ENCODE measurements at places on chromosomes 7 and 10. TPM values are rescaled to one million over a fixed set of nuclear protein-coding genes. Genes with fewer than 3 reads are reported as not detected.

DNA sequence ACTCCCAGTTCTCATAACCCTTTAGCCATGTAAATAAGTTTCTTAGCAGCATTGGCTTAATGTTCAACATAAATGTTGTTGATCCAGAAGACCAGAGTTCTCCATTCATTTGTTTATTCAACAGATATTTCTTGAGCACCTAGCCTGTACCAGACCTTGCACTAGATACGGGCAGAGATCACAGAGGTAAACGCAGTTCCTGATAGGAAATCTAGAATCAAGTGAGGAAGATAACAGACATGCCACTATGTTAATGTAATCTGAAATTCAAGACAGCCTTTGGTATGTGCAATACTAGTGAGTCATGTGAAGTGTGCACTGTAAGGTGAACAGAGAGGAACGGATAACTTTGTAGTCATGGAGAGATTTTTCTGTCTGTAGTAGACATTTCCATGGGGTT is 3.0 kb downstream of the BUB3 start:
- peak overlapping the region; percentile 71 for H3K4me3 ChIP-seq
- H3K36me3 ChIP-seq = peaks cover 37% of the 10 kb centered on the region
- H3K27me3 ChIP-seq = no peaks in the 10 kb centered on the region
- no peak for DNase-seq
- peaks cover 78% of the 10 kb centered on the region for H3K4me1 ChIP-seq

Gene BET1
- 11.4 TPM for total RNA-seq

- no peak overlapping the region for H3K27ac ChIP-seq
- no peaks in the 10 kb centered on the region for H3K27me3 ChIP-seq
- no peak for DNase-seq
- no peaks in the 10 kb centered on the region for H3K36me3 ChIP-seq
These were observed 69.2 kb downstream of the PRTFDC1 start for GRCh38 chr10:24883176-24883575.

GRCh38 chr7:77802557-77803405 is 4.2 kb downstream of the PHTF2 start:
- peak overlapping the region; percentile 83 for H3K27ac ChIP-seq
- no peaks in the 10 kb centered on the region for H3K36me3 ChIP-seq
- DNase-seq = peak; percentile 80
- H3K27me3 ChIP-seq = no peaks in the 10 kb centered on the region

DNA sequence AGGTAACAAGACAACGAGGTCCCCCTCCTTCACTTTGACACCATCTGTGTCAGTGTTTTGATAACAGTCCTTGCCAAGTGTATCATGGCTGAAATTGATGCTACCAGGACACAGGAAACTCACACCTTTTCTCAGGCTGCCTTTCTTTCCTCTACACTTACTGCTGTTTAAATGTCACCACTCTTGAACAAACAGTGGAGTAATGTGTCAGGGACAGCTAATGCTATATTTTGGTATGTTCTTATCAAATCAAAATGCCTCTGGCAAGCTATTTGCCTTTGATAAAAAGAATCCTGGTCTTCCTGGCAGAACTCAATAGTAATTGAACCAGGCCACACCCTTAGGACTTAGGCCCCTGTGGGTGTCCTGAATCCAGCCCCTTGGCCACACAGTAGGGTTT is 692.9 kb downstream of the LRMDA start:
- H3K27ac ChIP-seq = no peak overlapping the region
- H3K36me3 ChIP-seq = no peaks in the 10 kb centered on the region
- no peaks in the 10 kb centered on the region for H3K4me1 ChIP-seq
- H3K27me3 ChIP-seq = no peaks in the 10 kb centered on the region
- no peak for DNase-seq

Gene SLC13A1
- total RNA-seq = not detected

Gene CNPY1
- total RNA-seq = not detected

DNA sequence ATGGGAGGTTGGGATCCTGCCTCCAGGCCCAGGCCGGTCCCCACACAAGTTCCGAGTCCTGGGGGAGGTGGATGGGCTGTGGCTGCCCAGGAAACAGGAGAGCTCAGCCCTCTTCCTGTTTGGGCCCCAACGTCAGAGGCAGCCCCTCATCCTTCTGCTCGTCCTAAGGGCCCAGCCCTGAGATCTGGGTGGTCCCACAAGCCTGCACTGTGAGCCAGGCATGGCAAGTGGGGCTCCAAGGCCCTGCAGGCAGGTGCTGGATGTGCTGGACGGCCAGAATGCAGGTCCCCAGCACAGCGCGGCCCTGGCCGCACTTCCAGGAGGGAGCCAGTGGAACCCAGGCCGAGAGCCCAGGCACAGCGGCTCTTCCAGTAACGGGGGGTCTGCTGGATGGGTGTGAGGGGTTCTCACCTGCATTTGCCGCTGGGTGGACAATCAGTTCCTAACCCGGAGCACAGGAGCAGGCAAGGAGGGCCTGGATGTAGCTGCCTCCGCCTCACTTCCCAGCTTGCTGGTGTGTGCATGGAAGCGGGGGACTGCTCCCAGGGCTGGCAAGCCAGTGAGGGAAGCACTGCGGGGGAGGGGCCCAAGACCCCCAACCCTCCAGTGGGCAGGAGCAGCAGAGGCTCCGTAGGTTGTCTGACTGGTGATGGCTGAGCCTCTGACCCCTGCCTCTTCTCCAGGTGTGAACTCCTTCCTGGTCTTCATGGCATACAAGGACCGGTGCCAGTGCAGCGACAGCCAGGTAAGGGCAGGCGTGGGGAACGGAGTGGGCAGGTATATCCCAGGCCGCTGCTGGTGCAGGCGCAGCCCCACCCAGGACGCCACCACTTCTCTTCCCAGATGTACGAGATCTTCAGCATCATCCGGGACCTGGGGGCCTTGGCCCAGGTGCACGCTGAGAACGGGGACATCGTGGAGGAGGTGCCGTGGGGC is 9.7 kb downstream of the DPYSL4 start:
- no peak overlapping the region for H3K4me3 ChIP-seq
- H3K27ac ChIP-seq = no peak overlapping the region
- no peaks in the 10 kb centered on the region for H3K36me3 ChIP-seq
- no peak for DNase-seq
- H3K27me3 ChIP-seq = no peaks in the 10 kb centered on the region

Gene ABCB1
- total RNA-seq = 1.2 TPM

Gene ZCWPW1
- 4.0 TPM for total RNA-seq

Gene PSD
- total RNA-seq = 2.9 TPM

DNA sequence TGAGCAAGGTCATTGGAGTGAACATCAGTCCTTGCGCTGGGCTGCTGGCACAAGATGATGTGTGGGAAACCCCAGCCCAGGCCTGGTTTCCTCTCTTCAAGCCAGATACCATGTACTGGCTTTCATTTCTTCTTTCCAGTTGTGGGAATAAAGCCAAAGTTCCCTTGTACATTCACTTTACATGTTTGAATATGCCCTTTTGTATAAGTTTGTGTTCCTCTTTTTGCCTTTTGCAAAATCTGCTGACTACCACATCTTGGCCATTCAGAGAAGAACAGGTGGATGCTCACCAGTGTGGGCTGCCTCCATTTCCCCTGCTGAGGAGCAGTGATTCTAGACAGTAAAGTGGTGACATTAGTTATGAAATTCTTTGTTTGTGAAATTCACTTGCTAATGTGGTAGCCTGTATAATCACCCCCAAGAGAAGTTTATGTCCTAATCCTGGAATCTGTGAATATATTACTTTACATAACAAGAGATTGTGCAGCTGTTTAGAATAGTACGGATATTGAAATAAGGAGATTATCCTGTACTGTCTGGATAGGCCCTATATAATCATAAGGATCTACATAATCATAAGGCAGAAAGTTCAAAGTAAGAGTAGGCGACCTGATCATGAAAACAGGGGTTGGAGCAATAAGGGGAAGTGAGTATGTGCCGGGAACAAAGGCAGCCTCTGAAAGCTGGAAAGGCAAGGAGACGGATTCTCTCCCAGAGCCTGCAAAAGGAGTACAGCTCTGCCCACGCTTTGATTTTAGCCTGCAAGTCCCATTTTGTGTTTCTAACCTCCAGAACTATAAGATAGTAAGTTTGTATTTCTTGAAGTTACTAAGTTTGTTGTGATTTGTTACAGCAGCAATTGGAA is 18.8 kb upstream of the AOAH start:
- no peaks in the 10 kb centered on the region for H3K4me1 ChIP-seq
- no peak overlapping the region for H3K27ac ChIP-seq
- DNase-seq = no peak
- H3K36me3 ChIP-seq = no peaks in the 10 kb centered on the region
- H3K27me3 ChIP-seq = no peaks in the 10 kb centered on the region

GRCh38 chr7:16667355-16667754 is 21.4 kb downstream of the BZW2 start:
- H3K27me3 ChIP-seq = no peaks in the 10 kb centered on the region
- H3K4me3 ChIP-seq = no peak overlapping the region
- DNase-seq = no peak
- peaks cover 15% of the 10 kb centered on the region for H3K36me3 ChIP-seq
- H3K27ac ChIP-seq = no peak overlapping the region
- no peaks in the 10 kb centered on the region for H3K4me1 ChIP-seq

DNA sequence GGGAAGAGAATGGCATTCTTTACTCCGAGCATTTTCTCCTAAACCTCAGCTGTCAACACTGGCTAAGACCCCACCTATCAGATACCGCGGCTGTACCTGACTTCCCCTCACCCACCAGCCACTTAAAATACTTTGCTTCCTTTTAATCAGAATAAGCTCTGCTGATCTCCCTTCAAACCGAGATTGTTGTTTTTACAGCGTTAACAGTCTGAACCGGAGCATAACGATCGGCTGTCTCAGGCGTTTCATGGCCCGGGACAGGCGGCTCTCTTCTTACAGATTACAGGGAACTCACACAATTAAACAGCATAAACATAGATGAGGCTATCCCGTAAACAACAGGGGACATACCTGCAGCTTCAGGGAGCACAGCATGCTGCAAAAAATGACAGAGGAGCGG is 174.3 kb upstream of the RNF32 start:
- H3K27me3 ChIP-seq = no peaks in the 10 kb centered on the region
- H3K4me3 ChIP-seq = no peak overlapping the region
- no peaks in the 10 kb centered on the region for H3K4me1 ChIP-seq

DNA sequence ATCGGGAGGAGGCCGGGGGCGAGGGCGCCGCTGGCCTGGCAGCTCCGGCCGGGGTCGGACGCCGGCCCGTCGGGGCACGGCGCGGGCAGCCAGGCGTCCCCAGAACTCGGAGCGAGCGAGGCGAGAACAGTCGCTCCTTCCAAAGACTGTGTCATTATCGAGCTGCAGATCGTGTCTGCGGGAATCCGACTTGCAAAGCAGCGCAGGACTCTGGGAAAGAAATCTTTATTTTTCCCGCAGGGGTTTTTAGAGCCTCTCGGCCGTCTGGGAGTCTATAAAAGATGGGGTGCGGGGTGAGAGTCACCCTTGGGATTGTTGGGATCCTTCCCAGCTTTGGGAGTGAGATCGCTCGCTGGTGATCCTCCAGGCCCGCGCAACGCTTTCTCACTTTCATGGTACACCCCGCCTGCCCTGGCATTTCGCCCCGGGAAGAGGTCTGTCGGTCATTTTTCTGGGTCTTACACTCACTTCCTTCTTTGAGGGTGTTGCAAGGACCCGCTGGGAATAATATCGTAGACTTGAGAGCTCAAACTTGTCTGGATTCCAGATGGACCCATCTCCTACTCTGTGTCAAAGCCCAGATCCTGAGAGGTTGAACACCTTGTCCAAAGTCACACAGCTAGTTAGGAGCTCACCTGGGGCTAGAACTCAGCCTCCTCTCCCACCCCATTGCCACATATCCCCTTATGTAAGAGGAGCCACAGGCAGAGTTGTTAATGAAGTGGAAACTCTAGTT is 1.0 kb downstream of the UBTD1 start:
- peaks cover 34% of the 10 kb centered on the region for H3K4me1 ChIP-seq
- no peak overlapping the region for H3K27ac ChIP-seq
- H3K27me3 ChIP-seq = peaks cover 21% of the 10 kb centered on the region
- DNase-seq = no peak
- no peaks in the 10 kb centered on the region for H3K36me3 ChIP-seq

GRCh38 chr10:84026821-84027257 is 112.5 kb upstream of the GHITM start:
- H3K27ac ChIP-seq = no peak overlapping the region
- H3K27me3 ChIP-seq = no peaks in the 10 kb centered on the region
- no peaks in the 10 kb centered on the region for H3K36me3 ChIP-seq
- DNase-seq = peak; percentile 13
- no peaks in the 10 kb centered on the region for H3K4me1 ChIP-seq

DNA sequence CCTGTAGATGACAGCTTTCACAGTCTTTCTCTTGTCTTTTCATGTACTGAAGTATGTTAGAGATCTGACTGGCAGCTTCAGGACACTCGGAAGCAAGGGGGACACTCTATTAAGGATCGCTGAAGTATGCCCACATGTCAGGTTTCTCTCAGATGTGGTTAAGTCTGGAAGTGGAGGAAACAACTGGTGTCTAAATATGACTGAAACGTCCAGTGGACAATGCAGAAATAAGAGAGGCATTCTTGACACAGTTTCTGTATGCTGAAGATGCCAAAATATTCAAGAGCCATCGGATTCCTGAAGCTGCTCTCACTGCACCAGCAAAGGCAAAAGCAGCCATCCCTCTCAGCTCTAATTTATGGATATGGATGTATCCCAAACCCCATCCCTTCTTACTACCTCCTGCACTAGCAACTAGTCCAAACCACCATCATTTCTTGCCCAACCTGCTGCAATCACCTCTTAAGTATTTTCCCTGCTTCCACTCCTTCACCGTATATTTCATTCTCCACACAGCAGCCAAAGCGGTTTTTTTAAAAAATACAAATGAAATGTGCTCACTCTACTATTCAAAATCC is 113.4 kb downstream of the REEP3 start:
- no peaks in the 10 kb centered on the region for H3K27me3 ChIP-seq
- no peak overlapping the region for H3K27ac ChIP-seq
- no peaks in the 10 kb centered on the region for H3K36me3 ChIP-seq
- peaks cover 10% of the 10 kb centered on the region for H3K4me1 ChIP-seq
- H3K4me3 ChIP-seq = no peak overlapping the region
- no peak for DNase-seq

Gene HYAL4
- not detected for total RNA-seq

Gene CEP55
- total RNA-seq = 4.6 TPM

GRCh38 chr7:123784263-123784662 is 35.5 kb upstream of the WASL start:
- no peaks in the 10 kb centered on the region for H3K27me3 ChIP-seq
- DNase-seq = no peak
- no peak overlapping the region for H3K27ac ChIP-seq
- H3K4me3 ChIP-seq = no peak overlapping the region
- H3K4me1 ChIP-seq = no peaks in the 10 kb centered on the region

GRCh38 chr7:136925556-136925955 is 57.1 kb downstream of the CHRM2 start:
- H3K27ac ChIP-seq = no peak overlapping the region
- H3K36me3 ChIP-seq = no peaks in the 10 kb centered on the region
- H3K4me1 ChIP-seq = no peaks in the 10 kb centered on the region
- H3K4me3 ChIP-seq = no peak overlapping the region

GRCh38 chr7:40220421-40220911 is 85.7 kb downstream of the SUGCT start:
- no peaks in the 10 kb centered on the region for H3K4me1 ChIP-seq
- H3K4me3 ChIP-seq = no peak overlapping the region
- no peak overlapping the region for H3K27ac ChIP-seq

DNA sequence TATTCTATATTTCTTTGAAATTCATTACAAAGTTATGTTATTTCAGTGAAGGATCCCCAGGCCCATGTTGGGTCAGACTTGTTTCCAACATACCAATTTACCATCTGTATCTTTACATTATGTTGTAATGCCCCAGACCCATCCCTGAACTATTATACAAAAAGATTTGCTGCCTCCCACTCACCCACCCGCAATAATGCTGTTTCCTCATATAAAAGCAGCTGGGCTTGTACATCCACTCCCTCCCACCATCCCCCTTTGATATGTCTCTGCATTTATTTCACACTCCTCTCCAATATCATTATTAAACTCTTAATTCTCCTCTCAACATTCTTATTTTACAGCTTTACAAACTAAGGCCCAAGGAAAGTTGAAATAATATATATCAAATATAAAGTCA is 153.7 kb downstream of the DOCK4 start:
- H3K4me3 ChIP-seq = no peak overlapping the region
- H3K4me1 ChIP-seq = no peaks in the 10 kb centered on the region
- no peaks in the 10 kb centered on the region for H3K36me3 ChIP-seq
- no peak overlapping the region for H3K27ac ChIP-seq
- no peaks in the 10 kb centered on the region for H3K27me3 ChIP-seq
- no peak for DNase-seq

All from CD4-positive, CD25-positive, alpha-beta regulatory T cell (primary cell).